T follicular helper cell (primary cell): ENCODE measurements at places on chromosomes 16 and 17.

- DNase-seq, result no peak
Observed at GRCh38 chr16:27346819-27347218, 33.0 kb downstream of the IL4R start.

DNA sequence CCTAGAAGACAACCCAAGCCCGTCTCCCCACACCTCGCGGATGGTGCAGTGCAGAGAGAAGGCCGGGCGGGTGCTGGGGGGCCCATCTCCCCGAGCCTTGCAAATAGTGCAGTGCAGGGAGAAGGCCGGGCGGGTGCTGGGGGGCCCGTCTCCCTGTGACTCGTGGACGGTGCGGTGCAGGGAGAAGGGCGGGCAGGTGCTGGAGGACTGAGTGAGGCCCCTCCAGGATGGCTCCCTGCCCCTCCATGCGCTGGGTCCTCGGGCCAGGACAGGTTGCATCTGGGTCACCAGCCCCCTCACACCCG, 40.0 kb upstream of the ACSF3 start:
- DNase-seq, result no peak

GRCh38 chr16:1167276-1168107, 14.6 kb downstream of the CACNA1H start:
- DNase-seq, result no peak

DNA sequence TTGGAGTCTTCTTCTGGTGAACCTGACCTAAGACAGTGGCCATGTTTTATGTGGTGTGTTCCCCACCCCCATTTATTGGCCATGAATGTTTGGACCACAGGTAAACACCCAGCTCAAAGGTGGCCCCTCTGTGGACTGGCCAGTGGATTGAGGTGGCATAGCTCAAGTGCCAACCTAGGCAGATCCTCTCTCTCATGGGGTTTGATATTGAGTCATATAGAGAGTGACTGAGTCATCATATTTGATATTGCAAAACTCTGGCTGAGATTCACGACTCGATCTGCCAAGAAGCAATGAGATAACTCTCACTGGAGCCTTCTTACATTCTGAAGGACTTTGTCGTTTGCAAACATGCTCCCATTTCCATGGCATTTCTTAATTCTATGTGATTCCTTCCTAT, 10.5 kb upstream of the TEKT3 start:
- DNase-seq, result no peak

DNA sequence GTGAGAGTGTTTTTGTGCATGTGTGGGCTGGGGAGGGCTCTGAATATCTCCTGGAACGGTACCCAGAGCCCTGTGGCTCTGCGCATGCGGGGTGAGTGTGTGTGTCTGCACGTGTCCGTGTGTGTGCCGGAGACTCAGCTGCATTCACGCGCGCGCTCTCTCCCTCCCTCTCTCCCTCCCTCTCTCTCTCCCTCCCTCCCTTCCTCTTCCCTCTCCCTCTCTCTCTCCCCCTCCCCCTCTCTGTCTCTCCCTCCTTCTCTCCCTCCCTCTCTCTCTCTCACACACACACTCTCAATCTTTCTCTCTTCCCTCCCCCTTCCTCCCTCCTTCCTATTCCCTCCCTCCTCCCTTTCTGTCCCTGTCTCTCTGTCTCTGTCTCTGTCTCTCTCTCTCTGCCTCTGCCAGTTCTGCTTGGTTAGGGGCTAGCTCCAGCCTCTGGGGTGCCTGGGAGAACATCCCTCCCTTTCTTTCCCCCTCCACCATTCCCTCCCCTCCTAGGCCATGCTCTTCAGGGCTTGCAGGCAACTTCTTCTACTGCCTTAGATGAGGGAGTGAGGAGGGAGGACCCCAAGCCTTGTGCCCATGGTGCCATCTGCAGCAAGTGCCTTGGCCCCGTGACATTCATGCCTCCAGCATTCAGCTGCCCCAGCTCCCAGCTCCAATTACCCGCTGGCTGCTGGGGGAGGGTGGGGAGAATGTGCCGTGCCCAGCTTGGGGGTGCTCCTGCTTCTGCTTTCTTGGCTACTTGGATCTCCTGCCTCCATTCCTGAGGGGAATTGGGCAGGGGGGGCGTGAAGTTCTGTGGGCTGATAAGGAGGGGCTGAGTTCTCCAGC, 6.4 kb downstream of the THRA start:
- peak; percentile 59 for DNase-seq

GRCh38 chr16:84537491-84538151, 33.2 kb upstream of the MEAK7 start:
- no peak for DNase-seq

DNA sequence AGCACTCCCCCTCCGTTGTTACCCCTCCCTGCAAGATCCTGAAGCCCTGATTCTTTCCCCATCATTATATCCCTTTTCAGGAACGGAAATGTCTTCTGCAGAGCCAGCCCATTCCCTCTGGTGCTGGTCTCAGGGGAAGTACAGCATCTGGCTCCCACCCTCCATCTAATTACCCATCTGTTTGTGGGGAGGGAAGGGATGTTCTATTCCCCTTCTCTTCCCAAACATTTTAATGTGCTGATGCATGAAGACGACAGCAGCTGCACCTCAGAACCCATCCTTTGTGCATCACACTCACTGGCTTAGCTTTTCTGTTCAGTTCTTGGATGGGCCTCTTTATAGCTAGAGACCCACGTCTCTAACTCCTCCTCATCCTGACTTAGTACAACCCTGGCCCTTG, 367.2 kb downstream of the CDH13 start:
- DNase-seq, result no peak

DNA sequence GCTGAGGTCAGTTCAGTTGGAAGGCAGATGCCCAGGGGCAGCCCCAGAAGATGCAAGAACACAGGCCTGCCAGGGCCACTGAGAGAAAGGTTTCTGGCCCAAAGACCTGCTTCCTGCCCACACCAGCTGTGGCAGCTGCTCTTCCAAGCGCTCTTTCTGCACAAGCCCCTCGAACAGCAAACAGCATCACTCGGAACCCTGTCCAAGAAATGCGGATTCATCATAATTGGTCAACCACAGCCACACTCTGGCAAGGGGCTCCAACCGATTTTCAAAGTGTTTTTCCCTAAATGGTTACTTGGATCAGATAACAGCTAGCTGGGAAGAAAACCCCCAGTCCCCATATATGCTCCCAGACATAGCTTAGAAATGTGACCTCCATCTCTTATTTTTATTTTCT, 71.1 kb upstream of the DNAH17 start:
- DNase-seq, result no peak

GRCh38 chr17:48630925-48631692, 5.0 kb upstream of the HOXB9 start:
- no peak for DNase-seq

GRCh38 chr16:22948603-22949368, 134.8 kb downstream of the HS3ST2 start:
- DNase-seq, result peak; percentile 19

DNA sequence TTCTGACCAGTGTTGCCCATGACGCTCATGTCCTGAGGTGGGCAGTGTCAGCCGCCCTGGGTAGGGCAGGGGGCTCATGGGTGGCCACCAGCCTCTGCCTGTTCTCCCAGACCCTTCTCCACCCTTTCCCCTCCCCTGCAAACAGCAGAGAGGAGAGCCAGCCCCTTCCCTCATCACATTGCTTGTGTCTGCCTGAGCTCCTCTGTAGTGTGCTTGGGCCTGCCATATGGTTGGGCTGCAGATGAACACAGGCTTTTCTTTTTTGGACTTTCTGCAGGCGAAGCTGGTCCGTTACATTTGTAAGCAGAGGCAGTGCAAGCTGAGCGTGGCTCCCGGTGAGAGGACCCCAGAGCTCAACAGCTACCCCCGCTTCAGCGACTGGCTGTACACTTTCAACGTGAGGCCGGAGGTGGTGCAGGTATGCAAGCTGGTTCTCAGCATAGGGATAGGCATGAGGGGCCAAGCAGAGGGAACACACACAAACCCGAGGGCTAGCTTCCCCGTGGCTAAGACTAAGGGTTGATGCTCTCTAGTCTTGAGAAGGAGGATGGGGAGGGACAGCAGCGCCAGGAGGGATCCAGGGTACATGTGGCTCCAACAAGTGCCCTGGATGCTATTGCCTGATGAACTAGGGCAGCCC, 80.6 kb upstream of the LGALS9 start:
- DNase-seq, result no peak

- DNase-seq, result no peak
Observed at GRCh38 chr17:4463818-4464476, 30.2 kb downstream of the SPNS3 start.

DNA sequence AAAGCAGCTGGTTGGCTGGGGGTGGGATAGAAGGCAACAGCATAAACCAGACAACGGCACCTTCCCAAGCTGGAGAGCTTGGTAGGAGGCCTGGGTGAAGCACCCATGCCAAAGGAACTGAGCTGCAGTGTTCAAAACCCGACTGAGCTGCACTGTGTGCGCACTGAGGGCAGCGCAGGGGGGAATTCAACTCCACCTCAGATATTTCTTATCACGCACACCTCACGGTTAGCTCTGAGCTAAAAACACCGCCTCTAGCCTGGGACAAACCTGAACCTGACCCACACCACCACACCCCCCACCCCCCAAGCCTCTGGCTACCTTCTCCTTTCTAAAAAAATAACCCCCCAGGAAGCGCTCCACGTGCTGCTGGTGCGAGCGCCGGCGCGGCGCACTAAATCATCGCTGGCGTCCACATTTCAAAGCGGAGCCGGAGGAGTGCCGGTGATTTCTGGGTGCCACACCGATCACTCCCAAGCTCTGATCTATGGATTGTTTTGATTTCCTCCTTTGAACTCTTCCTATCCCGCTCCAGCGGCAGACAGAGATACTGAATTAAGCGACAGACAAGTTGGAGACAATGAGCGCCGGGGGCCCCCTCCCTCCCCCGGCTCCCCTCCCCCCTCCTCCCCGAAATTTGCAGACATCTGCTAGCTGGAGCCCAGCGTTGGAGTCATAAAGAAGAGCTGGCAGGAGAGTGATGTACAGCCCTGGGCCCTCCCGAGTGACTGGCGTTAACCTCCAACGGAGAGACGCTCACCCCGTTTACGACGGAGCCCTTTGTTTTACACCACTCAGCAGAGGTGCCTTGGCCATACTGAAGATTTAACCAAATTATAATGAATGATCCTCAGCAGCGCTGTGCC, 85.0 kb downstream of the NOG start:
- DNase-seq, result no peak

- no peak for DNase-seq
Observed at GRCh38 chr17:67628580-67629013, 89.1 kb upstream of the NOL11 start.

GRCh38 chr17:7632492-7632894, 2.6 kb downstream of the SHBG start:
- DNase-seq, result no peak

DNA sequence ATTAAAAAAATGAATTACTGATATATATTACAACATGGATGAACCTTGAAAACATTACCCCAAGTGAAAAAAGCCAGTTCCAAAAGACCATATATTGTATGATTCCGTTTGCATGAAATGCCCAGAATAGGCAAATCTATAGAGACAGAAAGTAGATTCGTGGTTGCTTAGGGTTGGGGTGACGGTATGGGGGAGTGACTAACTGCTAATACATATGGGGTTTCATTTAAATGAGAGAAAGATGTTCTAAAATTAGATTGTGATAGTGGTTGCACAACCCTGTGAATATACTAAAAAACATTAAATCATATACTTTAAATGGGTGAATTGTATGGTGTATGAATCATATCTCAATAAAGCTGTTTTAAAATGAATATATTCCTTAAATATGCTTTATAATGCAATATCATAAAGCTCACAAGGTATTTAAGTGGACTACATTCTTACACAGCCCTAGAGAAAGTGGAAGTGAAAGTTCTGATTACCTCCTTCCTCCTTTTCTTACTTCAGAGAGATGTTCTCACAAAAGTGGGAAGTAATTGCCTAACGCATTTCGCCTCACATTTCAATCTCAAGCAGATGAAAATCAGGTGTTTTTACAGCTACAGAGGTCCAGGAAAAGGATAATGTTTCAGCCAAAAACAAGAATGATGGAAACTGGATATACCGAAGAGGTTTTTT, 142.7 kb upstream of the GNAO1 start:
- DNase-seq, result no peak

GRCh38 chr17:13429201-13429600, 172.5 kb downstream of the HS3ST3A1 start:
- no peak for DNase-seq

GRCh38 chr16:85457366-85457765, 155.8 kb upstream of the GSE1 start:
- no peak for DNase-seq

DNA sequence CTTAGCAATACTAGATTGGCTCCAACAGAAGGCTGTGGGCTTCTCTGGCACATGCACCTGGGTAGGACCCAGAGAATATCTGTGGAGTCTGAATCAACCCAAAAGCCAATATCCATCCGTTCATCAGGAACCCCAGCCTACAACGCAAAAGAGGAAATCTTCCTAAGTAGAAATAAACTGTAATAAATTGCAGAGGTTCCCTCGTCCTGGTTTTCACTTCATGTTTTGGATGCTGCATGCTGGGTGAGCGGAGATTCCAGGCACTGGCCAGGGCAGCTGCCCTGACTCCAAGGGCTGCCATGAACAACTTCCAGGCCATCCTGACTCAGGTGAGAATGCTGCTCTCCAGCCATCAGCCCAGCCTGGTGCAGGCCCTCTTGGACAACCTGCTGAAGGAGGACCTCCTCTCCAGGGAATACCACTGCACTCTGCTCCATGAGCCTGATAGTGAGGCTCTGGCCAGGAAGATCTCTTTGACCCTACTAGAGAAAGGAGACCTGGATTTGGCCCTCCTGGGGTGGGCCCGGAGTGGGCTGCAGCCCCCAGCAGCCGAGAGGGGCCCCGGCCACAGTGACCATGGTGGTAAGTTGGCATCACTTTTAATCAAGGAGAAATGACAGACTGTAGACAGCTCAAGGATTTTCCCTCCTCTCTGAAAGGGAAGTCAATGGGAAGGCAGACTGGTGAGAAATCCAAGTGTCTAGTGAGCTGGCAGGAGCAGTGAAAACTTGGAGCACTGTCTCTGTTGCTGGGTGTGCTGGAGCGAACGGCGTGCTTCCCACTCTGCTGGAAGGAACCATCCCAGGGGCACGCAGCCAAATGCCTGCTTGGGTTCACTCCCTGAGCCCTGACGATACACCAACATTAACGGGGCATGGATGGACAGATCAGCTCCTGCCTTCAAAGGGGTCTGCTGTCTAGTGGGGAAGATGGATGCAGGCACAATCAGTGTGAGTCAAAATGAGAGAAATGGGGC, 10.7 kb upstream of the CIITA start:
- no peak for DNase-seq

DNA sequence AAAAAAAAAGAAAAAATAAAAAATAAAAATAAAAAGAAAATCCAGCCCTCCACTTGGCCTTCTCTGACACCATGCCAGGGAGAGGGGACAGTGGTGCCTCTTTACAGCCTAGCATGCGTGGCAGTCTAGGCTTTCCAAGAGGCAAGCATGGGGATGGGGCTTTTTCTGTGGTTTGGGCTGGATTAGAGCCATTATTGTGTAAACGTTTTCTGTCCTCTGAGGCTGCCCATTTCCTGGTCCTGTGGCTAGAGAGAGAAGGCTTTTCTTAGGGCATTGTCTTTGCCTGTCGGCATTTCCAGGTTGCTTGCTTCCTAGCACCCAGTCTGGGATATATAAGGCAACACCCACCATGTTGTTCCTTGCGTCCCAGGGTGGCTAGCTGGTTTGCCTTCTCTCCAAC, 2.7 kb upstream of the DHRS7B start:
- DNase-seq, result no peak
